Activated CD8-positive, alpha-beta memory T cell treated with anti-CD3 and anti-CD28 coated beads, Interleukin-2, amount 10 ng/mL, durations not matched to agents 7 days and 5 days (primary cell): ENCODE measurements at places on chromosomes 12 and 14.

DNA sequence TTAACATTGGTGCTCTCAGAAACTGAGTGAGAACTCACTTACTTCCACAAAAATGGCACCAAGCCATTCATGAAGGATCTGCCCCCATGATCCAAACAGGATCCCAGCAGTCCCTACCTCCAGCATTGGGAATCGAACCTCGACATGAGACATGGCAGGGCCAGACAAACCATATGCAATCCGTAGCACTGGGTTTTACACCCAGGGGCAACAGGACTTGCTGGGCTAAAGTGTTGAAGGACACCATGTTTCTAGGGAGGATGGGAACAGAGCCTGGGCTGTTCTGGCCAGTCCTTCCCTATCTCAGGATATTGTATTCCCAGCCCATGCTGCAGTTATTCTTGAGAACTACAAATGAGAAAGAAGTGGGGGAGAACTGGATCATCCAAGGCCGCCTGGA lies 36.6 kb downstream of the SERPINA3 start:
- no peak overlapping the region for H3K4me3 ChIP-seq
- H3K4me1 ChIP-seq, result no peaks in the 10 kb centered on the region
- DNase-seq, result no peak
- H3K27me3 ChIP-seq, result no peaks in the 10 kb centered on the region
- no peak overlapping the region for H3K27ac ChIP-seq
- H3K36me3 ChIP-seq, result no peaks in the 10 kb centered on the region

DNA sequence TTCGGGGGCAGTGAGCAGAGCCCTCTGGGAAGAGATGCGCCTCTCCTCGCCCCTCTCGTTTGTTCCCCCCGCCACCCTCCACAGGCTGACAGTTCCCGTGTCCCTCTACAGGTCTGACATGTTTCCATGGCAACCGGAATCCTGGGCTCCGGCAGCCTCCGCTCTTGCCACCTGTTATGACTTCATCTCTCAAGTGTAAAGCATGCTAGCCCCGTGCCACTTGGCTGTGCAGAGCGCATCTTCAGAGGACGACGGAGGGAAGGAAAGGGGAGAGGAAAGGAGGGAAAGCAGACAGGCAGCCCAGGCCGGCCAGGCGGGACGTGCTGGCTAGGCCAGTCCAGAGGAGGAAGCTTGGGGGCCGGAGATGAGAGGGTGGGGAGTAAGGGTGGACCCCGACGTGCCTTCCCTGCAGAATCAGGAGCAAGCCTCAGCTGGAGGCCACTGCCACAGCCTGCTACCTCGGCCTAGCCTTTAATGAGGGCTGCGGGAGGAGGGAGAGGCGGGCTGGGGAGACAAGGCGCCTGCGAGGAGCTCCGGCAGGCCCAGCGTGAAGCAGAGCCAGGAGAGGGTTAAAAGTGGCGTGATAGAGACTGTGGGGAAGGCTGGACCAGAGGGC lies 214.3 kb downstream of the DPF3 start:
- H3K36me3 ChIP-seq, result no peaks in the 10 kb centered on the region
- H3K27ac ChIP-seq, result no peak overlapping the region
- H3K4me3 ChIP-seq, result no peak overlapping the region
- no peak for DNase-seq
- no peaks in the 10 kb centered on the region for H3K4me1 ChIP-seq
- H3K27me3 ChIP-seq, result no peaks in the 10 kb centered on the region

DNA sequence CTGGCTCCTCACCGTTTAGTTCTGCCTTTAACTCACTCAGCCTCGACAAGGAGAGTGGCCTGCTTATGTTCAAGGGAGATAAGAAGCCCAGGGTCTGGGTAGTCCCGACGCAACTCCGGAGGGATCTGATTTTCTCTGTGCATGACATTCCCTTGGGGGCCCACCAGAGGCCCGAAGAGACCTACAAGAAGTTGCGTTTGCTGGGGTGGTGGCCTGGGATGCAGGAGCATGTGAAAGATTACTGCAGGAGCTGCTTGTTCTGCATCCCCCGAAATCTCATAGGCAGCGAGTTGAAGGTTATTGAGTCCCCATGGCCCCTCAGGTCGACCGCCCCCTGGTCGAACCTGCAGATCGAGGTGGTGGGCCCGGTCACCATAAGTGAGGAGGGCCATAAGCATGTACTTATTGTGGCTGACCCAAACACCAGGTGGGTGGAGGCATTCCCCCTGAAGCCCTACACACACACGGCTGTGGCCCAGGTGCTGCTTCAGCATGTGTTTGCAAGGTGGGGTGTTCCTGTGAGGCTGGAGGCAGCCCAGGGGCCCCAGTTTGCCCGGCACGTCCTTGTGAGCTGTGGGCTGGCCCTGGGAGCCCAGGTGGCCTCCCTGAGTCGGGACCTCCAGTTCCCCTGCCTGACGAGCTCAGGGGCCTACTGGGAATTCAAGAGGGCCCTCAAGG lies 13.1 kb downstream of the CBLN3 start:
- H3K27ac ChIP-seq, result no peak overlapping the region
- no peaks in the 10 kb centered on the region for H3K4me1 ChIP-seq
- DNase-seq, result no peak
- H3K36me3 ChIP-seq, result no peaks in the 10 kb centered on the region
- H3K27me3 ChIP-seq, result peaks cover 5% of the 10 kb centered on the region
- no peak overlapping the region for H3K4me3 ChIP-seq

DNA sequence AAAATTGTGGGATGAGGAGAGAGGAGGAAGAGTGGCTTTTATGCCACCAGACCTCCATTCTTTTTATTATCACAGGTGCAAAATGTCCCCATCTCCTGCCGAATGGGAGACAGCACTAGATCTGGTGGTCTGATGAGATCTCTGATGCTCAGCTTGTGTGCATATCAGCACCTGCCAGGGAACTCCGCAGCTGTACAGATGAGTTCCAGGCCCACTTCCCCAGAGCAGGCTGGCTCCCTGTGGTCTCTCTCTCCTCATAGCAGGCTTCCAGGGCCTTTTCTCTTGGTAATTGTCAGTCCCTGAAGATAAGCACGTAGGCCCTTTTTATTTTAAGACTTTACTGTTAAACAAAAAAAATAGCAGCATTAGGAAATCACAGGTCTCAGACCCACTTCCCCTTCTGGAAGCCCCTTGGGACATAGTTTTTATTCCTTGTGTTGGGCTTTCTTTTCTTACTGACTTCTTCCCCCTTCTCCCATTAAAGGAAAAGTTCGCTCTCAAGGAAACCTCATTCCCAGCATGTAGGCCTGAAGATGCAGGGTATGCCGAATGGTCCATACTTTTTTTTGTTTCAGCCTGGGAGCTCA lies 4.5 kb upstream of the TBC1D30 start:
- no peak overlapping the region for H3K27ac ChIP-seq
- peaks cover 6% of the 10 kb centered on the region for H3K4me1 ChIP-seq

GRCh38 chr12:72037006-72037795 lies 98.6 kb downstream of the TPH2 start:
- peaks cover 10% of the 10 kb centered on the region for H3K27me3 ChIP-seq
- no peak for DNase-seq
- no peaks in the 10 kb centered on the region for H3K4me1 ChIP-seq
- H3K4me3 ChIP-seq, result no peak overlapping the region
- no peak overlapping the region for H3K27ac ChIP-seq
- no peaks in the 10 kb centered on the region for H3K36me3 ChIP-seq
